ENCODE measurements at places on chromosomes 3 and 15.

DNA sequence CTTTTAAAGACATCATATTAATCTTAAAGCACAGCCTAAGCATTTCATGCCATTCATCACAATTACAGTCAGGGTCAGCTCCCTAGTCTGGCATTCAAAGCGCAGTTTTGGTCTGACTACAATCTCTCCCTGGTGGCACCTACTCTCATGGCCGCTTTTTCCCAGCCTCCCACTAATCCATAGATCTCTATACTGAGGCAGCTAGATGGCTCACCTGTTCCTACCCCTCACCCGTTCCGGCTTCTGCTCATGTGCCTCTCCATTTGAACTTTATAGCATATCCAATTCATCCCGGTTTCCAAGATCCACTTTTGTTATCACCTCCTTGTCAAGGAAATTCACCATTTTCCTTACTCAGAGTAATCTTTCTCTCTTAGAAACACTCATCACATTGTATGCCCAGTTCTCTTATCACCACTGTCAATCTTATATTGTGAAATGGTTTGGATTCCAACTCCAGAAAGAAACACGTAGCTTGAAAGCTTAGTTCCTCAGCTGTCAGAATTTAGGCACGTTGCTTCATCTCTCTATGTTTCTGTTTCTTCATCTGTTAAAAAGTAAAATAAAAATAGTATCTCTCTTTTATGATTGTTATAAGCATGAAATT lies 220.0 kb upstream of the UBE2E2 start:
- H3K27ac ChIP-seq, result no peak overlapping the region
- no peak overlapping the region for H3K4me3 ChIP-seq
- H3K4me1 ChIP-seq, result no peaks in the 10 kb centered on the region
- H3K27me3 ChIP-seq, result no peaks in the 10 kb centered on the region
- no peaks in the 10 kb centered on the region for H3K36me3 ChIP-seq

DNA sequence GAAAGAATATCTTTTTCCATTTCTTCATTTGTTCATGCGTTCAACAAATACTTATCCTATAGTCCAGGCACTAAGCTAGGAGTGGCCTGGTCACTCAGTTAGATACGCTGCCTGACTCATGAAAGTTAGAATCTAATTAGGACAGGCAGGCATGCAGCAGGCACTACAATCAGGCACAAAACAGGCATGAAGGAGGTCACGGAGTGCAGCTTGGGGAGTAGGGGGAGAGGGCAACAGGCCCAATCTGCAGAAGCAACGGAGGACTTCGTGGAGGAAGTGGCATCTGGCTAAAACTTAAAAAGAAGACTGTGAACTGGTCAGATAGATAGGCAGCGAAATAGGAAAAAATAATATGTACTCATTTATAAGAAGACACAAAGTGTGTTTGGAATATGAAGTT lies 420.9 kb downstream of the MAGI1 start:
- H3K27me3 ChIP-seq, result no peaks in the 10 kb centered on the region
- no peak overlapping the region for H3K4me3 ChIP-seq
- DNase-seq, result no peak
- H3K27ac ChIP-seq, result no peak overlapping the region
- no peaks in the 10 kb centered on the region for H3K36me3 ChIP-seq
- H3K4me1 ChIP-seq, result no peaks in the 10 kb centered on the region

GRCh38 chr3:12974334-12974733 lies 98.9 kb downstream of the IQSEC1 start:
- H3K4me3 ChIP-seq, result peak overlapping the region; percentile 45
- no peak for DNase-seq
- peaks cover 50% of the 10 kb centered on the region for H3K4me1 ChIP-seq

- no peak for DNase-seq
- H3K4me3 ChIP-seq, result no peak overlapping the region
- H3K27ac ChIP-seq, result no peak overlapping the region
Observed at GRCh38 chr3:143552851-143553250, 295.4 kb downstream of the SLC9A9 start.

Measured in T-helper 17 cell (primary cell).